Heart right ventricle (tissue), 16 donors: ENCODE measurements at places on chromosomes 11 and 22. TPM values are rescaled to one million over a fixed set of nuclear protein-coding genes. Genes with fewer than 3 reads are reported as not detected.

GRCh38 chr22:36331306-36331911 is 56.4 kb downstream of the MYH9 start:
- DNase-seq = peak; percentile 76

- DNase-seq = no peak
Measured at GRCh38 chr22:43329061-43329460, 14.1 kb downstream of the SCUBE1 start.

KCNQ1 gene
- total RNA-seq = 38.0 TPM

GRCh38 chr11:69866648-69867047 is 47.4 kb upstream of the FGF3 start:
- DNase-seq = no peak

HBB gene
- total RNA-seq = 217 TPM

RIBC2 gene
- total RNA-seq = not detected

DNA sequence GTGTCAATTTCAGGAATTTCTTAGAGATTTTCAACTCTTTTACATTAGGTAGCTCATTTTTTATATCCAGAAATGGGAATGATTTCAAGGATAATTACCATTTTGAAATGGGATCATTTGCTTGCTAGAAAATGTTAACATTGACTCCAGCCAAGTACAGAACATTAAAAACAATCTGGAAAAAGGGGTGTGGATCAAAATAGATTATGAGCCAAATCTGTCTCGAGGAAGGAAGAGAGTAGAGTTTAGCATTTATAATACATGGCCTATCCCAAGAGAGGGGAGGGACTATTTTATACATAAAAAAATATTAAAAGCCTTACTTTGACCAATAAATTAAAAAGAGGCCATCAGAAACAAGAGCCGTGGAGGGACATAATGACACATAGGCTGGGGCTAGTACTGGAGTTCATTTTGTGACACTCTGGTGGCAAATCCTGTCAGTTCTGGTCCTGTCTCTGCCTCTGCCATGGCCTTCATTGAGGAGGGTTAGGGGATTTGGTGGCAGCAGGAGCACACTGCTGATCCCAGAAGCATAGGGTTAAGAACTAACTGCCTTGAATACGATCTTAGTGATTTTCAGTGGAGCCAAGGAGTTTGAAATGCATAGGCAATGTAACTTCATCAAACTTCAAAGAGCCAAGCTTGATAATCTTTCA is 20.4 kb downstream of the PPP6R3 start:
- DNase-seq = no peak

JAML gene
- 2.3 TPM for total RNA-seq
